ENCODE measurements at places on chromosomes 3 and 15.

DNA sequence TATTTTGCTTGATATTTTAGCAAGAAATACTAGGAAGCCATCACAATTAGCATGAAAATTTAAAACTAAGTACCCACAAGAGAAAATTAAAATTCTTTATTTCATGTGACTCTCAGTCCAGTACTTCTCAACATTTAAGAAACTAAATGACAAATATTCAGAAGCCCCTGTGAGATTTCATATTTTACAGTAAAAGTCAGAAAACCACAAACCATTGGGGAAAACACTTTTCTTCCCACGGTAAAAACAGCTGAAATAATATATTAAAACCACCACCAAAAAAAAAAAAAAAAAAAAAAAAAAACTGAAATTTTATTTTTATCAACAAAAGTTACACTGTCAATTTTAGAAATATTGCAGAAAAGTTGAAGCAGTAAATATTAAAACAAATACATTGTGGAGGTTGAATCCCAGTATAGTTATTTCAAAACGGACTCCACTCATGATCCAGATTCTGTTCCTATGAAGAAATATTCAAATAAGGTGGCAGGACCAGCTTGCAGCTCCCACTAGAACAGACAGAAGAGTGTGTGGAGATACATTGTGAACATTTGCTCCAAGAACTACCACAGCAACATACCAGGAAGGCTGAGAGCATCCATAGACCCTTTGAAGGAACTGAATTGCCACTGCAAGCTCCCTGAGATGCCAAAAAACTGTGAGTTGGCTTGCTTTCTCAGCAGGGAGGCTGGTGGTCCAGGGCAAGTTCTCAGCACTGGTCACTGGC lies 308.2 kb downstream of the CTNNB1 start:
- no peak for DNase-seq

- no peak for DNase-seq
Observed at GRCh38 chr3:124654470-124654845, 75.8 kb upstream of the UMPS start.

DNA sequence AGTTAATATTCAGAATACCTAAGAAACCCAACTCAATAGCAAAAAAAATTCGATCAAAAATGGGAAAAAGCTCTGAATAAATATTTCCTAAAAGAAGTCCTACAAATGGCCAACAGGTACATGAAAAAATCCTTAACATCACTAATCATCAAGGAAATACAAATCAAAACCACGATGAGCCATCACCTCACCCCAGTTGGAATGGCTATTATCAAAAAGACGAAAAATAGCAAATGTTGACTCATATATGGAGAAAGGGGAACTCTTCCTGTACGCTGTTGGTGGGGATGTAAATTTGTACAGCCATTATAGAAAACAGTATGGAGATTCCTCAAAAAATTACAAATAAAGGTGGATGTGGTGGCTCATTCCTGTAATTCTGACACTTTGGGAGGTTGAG lies 29.6 kb upstream of the SGO1 start:
- no peak for DNase-seq

DNA sequence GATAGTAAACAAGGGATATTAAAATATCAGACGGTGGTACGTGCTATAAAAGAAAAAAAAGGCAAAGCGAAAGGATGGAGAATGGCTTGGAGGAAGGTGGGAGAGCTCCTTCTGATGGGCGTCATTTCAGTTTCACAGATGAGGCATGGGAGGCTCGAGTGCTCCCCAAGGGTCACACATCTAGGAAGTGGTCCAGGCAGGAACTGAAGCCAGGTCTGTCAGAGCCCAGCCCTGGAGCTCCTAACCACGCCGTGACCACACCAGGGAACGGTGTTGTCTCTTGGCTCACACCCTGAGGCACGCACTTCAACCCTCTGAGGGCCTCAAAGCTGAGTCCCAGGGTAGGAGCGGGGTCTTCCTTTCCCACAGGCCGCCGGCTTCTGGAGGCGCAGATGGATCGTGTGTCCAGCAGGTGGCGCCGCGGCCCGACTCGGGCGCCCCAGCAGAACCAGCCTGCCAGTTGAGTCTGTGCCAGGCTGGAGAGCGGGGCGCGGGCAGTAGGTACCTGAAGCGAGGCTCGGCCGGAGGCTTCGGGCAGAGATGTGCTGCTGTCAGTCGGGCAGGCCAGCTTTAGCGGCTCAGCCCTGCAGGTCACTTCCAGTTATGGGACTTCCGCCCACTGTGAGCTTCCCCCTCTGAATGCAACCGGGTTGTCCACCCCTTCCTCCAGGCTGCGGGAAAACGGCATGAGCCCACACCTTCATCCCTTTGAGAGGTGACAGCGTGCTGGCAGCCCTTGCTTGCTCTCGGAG lies 68.1 kb downstream of the SLC6A1 start:
- peak; percentile 23 for DNase-seq

GRCh38 chr15:50556642-50557371 lies 10.3 kb upstream of the USP50 start:
- no peak for DNase-seq

DNA sequence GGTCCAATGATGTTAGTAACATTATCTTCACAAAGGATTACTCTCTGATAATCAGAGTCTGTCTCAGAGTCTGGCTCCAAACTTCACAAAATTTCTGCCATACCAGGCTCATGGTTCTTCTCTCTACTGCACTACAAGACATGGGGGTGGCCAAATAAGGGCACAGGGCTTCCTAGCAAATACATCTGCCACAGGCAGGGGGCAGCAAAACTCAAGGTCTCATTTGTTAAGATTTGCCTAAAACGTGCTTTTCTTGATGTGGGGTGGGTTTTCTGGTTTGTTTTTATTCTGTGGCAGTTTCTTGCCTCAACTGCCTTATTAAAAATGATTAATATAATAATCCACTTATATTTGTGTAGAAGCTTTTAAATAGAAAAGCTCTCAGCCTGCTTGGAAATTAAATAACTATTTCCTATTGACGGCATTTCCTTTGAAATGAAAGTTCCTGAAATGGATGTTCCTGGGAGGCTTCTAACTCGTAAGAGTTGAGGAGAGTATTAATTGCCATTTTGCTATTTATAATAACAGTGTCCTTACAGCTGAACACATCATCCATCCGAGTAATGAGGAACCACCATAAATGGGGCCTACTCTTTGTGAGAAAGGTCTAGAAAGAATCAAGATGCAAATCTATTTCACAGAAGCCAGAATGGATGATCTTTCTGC lies 53.8 kb downstream of the SST start:
- DNase-seq: peak; percentile 37

DNA sequence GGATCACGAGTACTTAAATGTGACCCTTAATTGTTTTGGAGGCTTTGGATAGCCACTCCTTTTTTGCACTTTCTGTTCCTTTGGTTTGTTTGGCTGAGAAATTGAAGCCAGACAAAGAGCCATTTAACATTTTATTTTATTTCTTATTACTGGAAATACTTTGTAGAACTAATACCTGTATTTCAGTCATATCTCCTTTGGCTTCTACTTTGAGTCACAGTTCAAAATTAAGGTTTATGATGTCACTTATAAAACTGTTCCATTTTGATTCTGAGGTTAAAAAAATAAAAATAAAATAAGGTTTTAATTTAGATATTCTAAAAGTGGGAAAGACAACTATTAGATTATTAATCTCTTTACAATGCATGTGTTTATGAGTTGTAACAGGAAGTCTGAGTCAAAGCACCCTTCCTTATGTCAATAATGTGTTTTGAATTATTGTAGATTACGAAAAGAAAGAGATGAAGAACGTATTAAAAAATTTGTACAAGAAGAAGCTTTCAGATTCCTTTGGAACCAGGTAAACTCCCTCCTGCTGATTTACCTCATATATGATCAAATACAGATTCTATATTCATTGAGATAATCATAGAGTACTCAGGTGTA lies 16.9 kb upstream of the NXPE3 start:
- DNase-seq: no peak

- peak; percentile 28 for DNase-seq
Observed at GRCh38 chr3:192772240-192772894, 45.0 kb upstream of the FGF12 start.

DNA sequence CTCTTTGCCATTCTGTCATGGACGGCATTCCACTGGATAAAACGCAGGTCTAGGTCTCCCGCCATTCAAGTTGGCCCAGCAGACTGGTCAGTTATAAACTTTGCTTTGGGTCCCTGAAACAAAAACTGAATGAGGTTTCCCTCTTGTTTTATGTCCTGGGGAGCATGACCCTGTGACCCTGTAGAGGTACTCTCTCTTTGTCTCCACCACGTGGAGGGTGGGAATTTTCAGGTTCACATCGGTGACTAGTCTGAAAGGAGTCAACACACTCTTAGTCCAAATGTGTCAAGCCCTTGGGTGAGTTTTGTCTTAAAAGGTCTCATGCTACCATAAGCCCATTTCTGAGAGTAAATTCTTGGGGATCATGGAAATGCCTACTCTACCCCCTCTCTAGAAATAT lies 139.9 kb downstream of the PLCH1 start:
- DNase-seq: no peak

GRCh38 chr3:98994128-98994762 lies 92.8 kb upstream of the DCBLD2 start:
- DNase-seq: peak; percentile 63

GRCh38 chr3:8505621-8506020 lies 4.0 kb downstream of the LMCD1 start:
- DNase-seq: no peak

DNA sequence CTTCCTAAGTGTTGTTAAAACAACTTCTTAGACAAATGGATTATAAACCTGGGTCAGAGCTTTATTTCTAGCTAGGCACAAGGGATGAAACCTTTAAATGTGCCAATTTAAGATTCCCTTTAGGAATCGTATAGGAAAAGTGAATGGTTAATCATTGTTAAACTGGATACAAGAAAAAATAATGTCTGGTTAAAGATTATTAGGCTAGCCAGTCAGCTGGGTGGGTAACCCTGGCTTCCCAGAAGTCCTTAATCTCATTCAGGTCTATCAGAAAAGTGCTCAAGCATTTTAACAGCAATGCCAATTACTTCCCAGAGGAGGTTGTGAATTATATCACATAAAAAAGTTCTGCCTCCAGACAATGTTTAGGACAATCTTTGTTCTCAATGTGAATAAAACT lies 37.6 kb downstream of the NANOGP8 start:
- DNase-seq: no peak

- DNase-seq: no peak
Observed at GRCh38 chr15:97866959-97867358, 93.5 kb upstream of the ARRDC4 start.

DNA sequence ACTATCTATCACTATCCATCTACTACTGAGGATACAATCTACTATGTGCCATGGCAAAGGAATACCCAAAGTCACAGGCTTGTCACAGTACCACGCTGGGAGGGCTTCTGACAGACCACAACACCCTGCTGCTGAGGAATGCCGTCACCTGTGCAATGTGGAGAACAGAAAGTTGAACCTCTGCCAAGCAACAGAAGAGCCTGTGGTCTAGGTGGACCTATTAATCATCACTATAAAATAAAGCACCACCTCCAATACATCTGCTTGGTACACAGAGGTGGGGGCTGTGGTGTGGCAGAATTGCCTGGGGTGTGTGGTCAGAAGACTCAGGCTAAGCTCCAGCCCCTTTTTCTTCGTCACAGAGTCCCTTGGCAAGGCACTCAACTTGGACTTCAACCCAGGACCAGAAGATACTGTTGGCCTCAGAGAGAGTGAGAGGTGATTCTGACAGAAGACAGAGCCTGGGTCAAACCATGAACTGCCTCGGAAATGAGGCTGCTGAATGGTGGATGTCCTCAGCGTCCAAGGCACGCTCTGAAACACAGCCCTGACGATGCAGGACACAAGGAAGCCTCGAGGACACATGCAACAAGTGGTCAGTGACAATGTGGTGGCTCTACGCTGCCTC lies 189.4 kb upstream of the CHRNA7 start:
- no peak for DNase-seq

DNA sequence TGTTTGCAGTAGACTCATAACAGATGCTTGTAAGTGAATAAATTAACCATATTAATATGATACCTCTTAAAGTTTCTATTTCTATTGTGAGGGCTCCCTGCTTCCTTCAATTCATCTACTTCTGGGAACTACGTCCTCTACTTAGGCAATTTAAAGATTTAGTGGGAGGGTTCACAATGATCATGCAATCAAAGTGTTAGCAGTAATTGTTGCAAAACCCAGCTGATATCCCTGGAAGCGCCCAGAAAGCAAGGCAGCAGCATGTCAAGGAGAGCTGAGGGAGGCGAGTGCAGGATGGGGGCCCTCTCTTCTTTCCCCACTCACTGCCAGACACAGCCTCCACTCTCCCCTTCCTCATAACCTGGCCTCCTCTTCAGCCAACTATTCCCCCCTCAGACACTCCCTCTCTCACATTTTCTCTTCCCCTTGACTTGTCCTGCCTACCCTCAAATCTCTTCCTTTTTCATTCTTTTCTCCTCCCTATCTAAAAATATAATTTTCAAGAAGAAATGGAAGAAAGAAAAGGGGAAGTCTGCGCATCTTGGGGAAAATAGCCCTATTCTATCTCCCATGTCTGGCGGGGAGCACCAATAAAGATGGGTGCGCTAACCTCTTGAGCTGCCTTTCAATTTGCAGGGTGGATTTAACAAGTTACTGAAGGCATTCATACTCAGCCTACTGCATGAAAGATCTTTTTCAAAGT lies 6.6 kb downstream of the TMEM212 start:
- no peak for DNase-seq

- no peak for DNase-seq
Observed at GRCh38 chr15:50790778-50791453, 25.4 kb upstream of the SPPL2A start.

GRCh38 chr3:152350776-152351175 lies 82.0 kb downstream of the MBNL1 start:
- DNase-seq: no peak

GRCh38 chr3:24495326-24495994 lies 810 bp upstream of the THRB start:
- DNase-seq: no peak

DNA sequence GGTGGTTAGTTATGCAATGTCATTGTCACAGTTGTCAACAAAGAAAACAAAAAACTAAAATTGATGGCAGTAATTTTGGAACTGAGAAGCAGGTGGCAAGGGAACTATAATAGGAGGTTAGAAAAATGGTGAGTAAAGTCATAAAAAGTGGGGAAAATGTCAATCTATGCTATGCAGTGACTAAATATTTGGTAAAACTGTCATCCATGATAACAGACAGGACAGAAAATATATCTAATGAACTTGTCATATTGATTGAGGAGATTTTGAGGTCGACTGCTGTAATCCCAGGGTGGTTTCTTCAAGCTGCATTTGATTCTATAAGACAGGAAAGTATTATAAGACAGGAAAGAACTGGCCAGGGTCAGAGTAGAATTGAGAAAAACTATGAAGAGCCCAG lies 998.4 kb downstream of the IGSF11 start:
- DNase-seq: no peak

DNA sequence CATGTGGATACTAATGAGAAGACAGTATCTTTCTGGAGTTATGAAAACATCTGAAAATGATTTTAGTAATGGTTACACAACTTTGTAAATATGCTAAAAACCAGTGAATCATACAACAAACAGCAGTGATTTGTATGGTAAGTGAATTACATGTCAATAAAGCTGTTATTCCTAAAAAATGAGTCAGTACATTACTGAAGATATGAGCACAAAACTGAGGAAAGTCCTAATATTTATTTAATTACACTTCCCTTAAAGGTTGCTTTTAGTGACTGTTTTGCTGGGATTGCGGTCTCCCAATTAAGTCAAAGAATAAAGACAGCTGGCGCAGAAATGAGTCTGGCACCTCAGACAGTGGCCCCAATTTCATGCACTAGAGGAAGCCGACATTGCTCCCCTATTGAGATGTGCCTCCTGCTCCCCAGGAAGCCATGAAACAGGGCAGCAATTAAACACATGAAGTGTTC lies 50.9 kb upstream of the FSIP1 start:
- no peak for DNase-seq
